HL-60 (cell line): ENCODE measurements at places on chromosomes 6 and 20.

DNA sequence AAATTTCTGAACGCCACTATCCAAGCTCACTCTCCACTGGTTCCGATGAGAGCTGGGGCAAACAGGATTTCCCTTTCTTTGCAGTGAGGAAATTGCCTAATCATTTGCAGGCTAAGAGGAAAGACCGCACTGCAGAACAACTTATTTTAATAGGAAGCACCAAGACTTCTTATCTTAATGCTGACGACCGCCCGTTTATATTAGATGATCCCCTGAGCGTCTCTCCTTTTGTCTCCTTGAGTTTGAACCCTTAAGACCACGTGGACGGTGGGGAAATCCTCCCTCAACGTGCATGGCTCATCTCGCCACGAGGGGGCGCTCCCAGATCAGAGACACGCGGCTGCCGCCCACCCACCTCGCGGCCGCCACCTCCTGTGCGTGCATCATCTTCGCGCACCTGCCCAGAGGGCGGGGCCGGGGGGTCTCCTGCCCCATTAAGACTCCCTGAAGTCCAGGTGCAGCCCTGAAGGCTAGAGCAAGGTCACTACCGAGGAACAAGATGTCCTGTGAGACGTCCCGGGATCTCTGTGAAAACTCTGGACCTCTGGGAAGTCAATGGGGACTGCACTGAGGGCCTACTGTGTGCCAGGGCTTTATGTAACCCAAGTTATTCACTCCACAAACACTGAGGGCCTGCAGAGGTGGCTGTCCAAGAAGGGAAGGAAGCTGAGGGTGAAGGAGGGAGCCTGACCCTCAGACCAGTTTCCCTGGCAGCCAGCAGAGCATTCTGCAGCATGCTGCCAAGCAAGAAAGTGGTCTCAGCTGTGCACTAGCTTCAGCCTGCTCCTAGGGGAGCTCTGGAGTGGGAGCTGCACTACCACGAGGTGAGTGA is 28.1 kb downstream of the PDYN start:
- DNase-seq = peak; percentile 60

GRCh38 chr6:27894839-27895762 is 17.1 kb downstream of the OR2B2 start:
- peak; percentile 80 for DNase-seq

GRCh38 chr20:63233924-63234323 is 1.8 kb upstream of the BIRC7 start:
- no peak for DNase-seq

DNA sequence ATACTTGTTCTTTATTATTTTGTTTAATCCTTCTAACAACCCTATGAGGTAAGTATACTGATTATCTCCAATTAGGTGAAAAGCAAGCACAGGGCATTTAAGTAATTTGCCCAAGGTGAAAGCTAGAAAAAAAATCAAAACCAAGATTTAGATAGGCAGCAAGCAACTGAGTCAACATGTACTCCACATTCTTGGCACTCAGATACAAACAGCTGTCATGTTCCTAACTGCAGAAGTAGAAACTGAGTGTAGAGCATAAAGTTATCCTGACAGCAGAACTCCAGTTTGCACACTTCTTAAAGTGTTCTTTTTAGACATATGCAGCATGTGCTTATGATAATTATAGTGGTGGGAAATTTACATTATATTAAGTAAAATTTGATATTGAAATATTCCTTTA is 278.1 kb downstream of the MEI4 start:
- DNase-seq = no peak

- no peak for DNase-seq
Measured at GRCh38 chr20:45390931-45391330, 12.8 kb upstream of the TP53TG5 start.

DNA sequence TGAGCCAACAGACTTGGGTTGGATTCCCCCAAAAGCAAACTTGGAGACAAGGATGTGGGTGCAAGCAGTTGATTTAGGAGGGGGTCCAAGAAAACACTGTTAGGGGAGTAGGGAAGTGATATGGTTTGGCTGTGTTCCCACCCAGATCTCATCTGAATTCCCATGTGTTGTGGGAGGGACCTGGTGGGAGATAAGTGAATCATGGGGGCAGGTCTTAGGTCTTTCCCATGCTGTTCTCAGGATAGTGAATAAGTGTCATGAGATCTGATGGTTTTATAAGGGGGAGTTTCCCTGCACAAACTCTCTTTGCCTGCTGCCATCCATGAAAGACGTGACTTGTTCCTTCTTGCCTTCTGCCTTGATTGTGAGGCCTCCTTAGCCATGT is 542.6 kb downstream of the DHX35 start:
- no peak for DNase-seq

GRCh38 chr20:58322083-58322482 is 12.6 kb downstream of the RAB22A start:
- DNase-seq = no peak

- DNase-seq = no peak
Measured at GRCh38 chr20:3935295-3935955, 46.2 kb downstream of the PANK2 start.

DNA sequence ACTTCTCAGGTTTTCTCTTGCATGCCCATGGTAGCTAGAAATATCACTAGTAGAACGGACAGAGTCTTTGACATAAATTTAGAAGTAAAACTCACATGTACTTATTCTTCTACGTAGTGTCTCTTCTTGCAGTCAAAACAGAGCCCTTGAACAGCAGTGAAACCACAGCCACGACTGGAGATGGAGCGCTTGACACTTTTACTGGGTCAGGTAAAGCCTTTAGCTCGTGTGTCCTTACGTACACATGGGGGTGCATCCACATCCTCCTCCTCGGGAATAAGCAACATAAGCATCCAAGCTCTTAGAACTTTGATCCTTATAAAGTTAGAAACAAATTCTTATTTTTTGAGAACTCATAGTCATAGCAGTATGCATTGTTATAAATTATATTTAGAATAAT is 215.3 kb downstream of the EYA4 start:
- DNase-seq = no peak

DNA sequence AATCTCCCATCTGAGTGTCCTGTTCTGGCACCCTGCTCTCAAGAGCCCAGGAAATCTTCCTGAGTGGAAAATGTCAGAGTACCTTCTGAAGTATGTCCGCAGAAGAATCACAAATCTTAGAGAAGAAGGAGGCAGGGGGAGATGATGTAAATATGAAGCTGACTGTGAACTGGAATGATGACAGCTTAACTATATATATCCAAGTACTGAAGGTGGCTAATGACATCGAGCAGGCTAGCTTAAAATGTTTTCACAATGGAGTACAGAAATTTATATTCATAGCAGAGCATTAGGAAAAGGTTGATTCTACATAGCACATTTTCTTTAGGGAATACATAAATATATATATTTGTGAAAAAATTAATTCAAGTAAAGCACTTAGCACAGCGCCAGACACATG is 64.3 kb downstream of the BMP5 start:
- no peak for DNase-seq

DNA sequence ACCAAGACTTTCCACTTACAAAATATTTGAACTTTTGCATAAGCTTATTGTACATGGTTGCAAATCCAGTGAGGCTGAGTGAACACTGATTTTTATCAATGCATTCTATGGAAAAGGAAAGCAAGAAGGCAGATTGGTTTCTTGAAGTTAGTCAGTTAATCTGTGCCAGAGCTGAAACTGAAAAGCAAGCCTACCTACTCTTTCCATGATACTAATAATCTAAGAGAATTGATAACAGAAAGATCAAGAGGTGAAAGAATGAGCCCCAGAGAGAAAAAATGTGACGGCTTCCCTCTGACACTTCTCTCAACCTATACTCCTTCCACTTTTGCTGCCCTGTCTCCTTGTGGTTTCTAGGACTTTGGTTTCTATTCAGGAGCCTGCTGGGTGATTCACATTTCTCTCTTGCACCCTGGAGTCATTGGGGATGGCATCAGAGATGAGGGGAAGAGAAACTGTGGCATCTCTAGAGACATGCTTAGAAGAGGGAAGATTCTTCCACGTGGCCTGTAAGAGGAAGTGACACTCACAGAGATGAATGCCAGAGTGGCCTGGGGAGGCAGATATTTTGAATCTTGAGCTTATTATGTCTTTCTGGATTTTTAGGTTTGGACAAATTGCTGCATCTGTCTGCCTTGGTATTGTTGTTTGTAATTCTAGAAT is 158.6 kb upstream of the RIMS1 start:
- DNase-seq = peak; percentile 3

DNA sequence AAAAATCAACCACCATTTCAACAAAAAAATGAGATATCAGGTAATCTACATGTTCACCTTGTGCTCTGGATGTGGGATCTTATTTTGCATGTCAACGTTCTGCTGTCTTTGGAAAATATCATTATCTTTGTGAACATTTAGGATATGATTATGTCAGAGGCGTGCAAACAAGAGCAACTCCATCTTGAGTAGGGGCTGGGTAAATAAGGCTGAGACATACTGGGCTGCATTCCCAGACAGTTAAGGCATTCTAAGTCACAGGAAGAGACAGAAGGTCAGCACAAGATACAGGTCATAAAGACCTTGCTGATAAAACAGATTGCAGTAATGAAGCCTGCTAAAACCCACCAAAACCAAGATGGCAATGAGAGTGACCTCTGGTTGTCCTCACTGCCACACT is 28.8 kb upstream of the ZBTB24 start:
- DNase-seq = no peak

DNA sequence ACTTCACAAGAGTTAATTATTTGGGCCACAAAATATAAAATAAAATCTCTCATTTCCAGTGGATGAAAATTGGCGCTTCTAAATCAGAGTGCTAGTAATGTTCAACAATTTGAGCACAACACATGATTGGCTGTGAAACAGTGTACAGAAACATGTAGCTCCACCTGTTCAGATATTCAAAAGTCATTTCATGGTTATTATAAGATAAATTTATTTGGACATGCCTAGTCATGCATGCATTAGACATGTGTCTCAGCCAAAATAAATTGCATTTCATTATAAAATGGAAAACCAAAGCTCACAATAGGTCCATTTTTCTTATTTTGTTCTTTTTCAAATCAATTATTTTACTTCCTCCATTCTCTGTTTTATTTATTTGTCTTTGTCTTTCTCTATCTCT is 374.8 kb downstream of the LMBRD1 start:
- DNase-seq = no peak

GRCh38 chr6:18433059-18433458 is 45.9 kb downstream of the RNF144B start:
- DNase-seq = no peak

DNA sequence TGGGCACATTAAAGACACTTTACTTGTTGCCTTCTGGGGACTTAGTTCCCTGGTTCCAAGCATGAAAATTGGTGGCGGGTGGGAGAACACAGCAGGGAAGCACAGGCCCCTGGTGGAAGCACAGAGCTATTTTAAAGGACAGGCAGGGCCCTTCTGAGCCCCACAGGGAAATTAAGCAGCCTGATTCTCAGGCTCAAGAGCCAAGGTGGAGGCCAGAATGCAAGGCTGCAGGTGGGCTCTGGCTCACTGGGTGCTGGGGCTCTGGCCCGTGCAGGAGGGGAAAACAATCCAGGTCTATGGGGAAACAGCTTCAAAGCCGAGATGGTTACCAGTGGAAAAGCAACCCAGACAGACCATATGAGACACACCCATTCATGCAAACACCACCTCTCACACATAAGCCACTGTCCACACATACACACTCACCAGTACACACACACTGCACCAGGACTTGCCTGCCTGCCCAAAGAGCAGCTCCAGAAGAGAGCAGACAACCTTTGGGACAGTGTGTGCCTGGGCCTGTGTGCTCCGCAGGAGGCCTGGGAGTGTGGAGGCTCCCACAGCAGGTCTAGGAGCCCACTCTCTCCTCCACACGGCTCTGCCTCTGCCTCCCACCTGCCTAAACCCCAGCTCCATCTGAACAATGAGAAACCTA is 30.6 kb downstream of the TFEB start:
- DNase-seq = no peak

DNA sequence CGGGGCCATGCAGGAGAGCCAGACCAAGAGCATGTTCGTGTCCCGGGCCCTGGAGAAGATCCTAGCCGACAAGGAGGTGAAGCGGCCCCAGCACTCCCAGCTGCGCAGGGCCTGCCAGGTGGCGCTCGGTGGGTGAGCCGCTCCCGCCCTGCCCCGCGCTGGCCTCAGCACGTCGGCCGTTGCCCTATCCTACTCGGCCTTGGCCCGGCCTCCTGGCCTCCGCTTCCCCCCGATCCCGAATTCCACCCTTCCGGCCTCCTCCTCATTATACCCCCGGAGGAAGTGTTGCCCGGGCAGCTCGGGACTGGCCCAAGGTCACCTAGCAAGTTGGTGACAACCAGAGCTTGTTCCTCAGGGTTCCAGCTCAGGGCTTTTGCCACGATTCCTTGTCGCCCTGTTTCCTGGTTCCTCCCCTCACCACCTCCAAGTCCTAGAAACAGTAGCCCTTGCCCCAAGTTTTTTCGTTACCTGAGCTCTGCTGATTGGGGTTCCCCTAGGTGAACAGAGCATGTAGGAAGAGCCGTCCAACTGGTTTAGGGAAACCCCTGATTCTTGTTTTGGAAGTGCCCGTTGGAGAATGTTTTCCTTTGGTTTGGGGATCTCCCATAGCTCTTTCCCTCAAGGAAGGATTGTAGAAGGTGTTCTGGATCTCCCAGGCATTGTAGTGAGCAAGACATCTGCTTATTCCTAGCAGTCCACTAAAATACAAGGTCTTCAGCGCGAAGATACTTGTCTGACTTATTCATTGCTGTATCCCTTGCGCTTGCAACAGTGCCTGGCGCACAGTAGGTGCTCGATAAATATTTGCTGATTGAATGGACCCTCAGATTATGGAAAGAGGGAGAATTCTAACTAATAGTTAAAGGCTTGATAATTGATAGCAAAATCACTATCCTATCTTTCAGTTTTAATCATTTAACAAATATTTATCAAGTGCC is 641 bp downstream of the ARFGEF2 start:
- DNase-seq = peak; percentile 70

GRCh38 chr6:140208286-140208685 is 833.8 kb upstream of the CITED2 start:
- no peak for DNase-seq

- peak; percentile 62 for DNase-seq
Measured at GRCh38 chr6:30101444-30102413, 11.2 kb downstream of the TRIM31 start.

- no peak for DNase-seq
Measured at GRCh38 chr20:48049171-48049570, 263.9 kb upstream of the SULF2 start.

GRCh38 chr6:56458324-56458884 is 184.3 kb downstream of the DST start:
- DNase-seq = no peak

DNA sequence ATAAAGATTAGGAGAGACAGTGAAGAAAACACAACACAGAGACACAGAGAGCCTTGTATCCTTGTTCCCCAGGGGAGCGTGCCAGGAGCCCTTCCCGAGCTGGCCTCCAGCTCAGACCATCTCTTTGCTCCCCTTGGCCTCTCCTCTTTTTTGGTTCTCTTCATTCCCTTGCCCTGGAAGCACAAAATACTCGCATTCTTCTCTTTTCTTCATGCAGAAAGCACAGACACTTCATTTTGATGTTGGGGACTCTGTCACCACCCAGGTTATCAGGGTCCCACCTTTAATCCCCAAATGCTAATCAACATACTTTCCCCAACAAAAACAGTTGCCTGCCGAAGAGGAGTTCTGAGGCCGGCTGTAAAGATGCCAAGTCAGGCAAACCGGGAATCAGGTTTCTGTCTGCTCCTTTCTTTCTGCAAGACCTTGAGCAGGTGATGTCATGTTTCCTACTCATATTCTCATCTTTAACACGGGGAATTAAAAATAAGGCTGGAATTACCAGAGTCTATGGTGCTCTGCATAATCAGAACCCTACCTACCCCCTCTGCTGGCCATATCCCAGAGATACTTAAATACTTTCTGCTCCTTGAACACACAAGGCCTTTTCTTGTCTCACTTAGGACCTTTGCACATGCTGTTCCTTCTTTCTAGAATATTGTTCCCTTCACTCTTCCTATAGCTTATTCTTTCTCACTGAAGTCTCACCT is 21.7 kb downstream of the TGM6 start:
- peak; percentile 12 for DNase-seq
